HAP-1 (cell line): ENCODE measurements at places on chromosomes 13 and 19.

DNA sequence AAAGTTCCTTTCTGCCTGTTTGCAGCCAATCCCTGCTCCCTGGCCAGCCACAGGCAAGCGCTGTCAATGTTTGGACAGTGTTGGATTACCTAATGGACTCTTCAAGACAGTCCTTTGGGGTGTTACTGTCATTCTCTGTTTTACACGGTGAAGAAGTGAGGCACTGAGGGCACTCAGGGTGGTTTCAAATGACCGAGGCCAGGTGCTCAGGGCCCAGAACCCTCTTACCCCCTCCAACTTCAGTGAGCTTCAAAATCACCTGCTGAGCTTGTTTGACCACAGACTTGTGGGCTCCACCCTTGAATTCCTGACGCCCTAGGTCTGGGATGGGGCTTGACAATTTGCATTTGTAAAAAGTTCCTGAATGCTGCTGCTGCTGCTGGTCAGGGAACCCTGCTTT, 97.9 kb downstream of the GGACT start:
- no peak for DNase-seq

DNA sequence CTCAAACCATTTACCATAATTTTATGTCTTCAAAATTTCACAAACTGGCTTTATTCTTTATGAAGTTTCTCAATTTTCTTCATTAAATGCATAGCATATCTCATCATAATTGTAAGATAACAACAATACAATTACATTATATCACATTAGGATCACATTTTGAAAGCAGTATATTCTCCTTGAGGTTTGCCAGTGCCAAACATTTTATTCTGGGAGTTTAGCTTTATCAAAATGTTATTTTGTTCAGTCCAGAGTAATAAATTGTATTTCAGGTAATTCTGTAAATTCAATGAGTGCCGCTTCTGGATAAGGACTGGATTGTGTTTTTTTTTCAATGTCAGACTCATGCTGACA, 234.6 kb upstream of the MIR17HG start:
- DNase-seq: no peak

- DNase-seq: no peak
Measured at GRCh38 chr13:56317841-56318240, 822.9 kb upstream of the PRR20A start.

- DNase-seq: no peak
Measured at GRCh38 chr13:66414066-66414800, 815.9 kb downstream of the PCDH9 start.

DNA sequence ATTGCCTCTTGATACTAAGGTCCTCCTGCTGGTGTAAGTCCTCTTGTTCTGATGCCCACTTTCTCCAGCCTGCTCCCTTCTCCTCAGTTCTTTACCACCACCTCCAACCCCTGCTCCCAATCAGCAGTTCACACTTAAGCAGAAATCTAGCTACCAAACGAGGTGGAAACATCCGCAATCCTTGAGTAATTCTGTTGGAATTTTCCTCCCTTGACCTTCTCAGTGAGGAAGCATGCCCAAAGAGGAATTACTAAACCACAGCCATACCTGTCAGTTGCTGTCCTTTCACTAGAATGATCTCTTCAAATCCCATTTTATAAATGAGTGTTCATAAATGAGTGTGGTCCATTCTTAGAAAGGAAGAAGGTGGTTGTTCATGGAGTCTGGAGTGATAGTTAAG, 289.9 kb downstream of the DACH1 start:
- no peak for DNase-seq

DNA sequence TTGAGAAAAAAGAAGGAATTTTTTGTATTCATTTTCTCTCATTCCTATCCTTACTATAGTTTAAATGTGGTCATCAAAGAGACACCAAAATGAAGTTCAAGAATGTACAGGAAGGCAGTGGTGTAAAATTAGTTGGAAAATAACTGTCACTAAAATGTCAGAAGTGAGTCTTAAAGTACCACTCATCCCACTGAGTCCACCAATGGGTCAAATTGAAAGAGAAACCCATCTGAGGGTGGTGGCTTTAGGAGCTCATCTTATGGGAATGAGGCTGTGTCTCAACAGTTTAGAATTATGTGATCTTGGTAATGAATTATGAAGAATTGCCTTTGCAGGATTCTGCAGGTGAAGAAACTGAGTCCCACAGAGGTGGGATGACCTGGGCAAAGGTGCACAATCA, 403.5 kb downstream of the FGF9 start:
- DNase-seq: no peak
